ENCODE measurements at places on chromosomes 11 and 22.

GRCh38 chr22:42977569-42977968 lies 37.4 kb downstream of the PACSIN2 start:
- DNase-seq = no peak

DNA sequence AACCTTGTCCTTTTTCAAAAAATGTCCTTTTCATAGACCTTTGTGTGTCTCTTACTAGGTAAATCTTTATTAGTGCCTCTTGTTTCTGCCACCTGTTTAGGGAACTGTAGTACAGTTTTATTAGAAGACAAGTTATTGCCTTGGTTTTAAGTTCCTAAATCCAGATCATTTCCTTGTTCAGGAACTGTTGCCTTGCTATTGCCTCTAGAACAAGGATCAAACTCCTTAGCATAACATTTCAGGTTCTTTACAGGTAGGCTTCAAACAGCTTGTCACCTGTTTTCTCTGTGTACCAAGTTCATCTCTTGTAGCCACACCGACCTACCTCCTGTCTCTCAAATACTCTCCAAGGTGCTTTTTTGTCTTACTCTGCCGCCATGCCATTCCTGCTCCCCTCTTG lies 75.2 kb downstream of the MTMR3 start:
- DNase-seq = no peak

DNA sequence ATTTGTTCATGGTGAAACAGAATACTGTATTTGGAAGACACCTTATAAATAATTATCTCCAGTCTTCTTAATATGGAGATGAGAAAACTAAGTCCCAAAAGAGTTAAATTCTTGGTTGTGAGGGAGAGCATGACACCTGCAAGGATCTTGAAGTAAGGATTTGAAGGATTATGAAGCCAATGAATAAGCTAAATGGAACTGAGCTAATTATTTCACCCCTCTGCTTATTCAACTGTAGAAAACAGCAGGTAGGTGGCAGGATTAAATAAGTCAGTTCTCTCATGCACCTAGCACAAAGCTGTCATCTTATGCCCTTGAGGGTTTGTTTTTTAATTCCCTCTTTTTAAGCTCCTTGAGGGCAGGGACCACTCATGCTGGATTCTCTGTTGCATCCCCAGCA lies 457.3 kb downstream of the ETS1 start:
- no peak for DNase-seq

DNA sequence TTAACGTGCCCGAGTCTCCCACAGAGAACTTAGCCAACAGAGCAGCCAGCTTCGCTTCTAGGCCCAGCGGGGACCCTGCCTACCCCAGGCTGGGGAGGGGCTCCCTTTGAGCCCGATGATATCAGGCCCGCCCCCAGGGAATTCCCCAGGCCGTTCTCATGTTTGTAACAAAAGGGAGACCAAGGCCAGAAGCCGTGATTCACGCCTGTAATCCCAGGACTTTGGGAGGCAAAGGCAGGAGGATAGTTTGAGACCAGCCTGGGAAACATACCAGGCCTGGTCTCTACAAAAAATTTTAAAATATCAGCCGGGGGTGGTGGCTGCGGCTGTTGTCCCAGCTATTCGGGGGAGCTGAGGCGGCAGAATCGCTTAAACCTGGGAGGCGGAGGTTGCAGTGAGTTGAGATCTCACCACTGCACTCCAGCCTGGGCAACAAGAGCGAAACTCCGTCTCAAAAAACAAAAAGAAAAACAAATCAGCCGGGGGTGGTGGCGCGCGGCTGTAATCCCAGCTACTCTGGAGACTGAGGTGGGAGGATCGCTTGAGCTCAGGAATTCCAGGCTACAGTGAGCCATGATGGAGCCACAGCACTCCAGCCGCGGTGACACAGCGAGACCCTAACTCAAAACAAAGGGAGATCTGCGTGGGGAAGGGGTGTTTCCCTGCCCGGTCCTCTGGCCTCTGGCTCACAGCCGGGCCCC lies 1.7 kb downstream of the DRD4 start:
- no peak for DNase-seq

DNA sequence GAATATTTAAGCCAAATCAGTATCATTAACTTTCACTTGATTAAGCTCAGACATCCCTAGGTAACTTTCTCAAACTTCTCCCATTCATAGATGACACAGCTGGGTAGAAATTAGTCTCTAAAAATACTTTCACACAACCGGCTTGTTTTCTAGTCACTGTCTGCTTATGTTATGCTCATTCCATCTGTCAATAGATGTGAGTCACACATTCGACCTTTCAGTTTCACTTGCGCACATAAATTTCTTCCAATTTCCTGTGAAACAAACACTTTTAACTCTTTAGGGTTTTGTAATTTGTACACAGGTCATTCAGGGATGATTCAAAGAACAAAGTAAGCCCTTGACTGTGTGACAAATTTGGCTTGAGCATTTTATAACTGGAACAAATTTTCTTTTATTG lies 723.0 kb downstream of the KCNA4 start:
- DNase-seq = no peak

GRCh38 chr22:17284888-17285287 lies 65.7 kb upstream of the ADA2 start:
- no peak for DNase-seq

GRCh38 chr11:113926273-113927197 lies 21.9 kb downstream of the HTR3B start:
- DNase-seq = no peak

DNA sequence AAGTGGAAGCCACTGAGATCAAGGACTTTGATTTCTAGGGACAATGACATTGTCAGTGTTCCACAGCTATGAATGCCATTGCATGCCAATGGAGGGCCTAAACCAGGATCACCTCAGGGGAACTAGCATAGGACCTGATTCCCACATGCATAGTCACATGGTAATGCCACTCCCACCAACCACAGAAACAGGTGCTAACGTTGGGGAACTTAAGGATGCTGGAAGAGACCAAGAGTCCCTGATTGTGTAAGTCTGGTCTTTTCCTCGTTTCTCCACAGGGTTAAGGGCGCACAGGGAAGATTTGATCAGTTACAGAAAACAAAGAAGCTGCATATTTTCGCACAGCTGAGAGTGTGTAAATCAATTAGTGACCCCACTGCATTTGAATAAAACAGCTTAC lies 59.4 kb upstream of the CD44 start:
- DNase-seq = no peak

DNA sequence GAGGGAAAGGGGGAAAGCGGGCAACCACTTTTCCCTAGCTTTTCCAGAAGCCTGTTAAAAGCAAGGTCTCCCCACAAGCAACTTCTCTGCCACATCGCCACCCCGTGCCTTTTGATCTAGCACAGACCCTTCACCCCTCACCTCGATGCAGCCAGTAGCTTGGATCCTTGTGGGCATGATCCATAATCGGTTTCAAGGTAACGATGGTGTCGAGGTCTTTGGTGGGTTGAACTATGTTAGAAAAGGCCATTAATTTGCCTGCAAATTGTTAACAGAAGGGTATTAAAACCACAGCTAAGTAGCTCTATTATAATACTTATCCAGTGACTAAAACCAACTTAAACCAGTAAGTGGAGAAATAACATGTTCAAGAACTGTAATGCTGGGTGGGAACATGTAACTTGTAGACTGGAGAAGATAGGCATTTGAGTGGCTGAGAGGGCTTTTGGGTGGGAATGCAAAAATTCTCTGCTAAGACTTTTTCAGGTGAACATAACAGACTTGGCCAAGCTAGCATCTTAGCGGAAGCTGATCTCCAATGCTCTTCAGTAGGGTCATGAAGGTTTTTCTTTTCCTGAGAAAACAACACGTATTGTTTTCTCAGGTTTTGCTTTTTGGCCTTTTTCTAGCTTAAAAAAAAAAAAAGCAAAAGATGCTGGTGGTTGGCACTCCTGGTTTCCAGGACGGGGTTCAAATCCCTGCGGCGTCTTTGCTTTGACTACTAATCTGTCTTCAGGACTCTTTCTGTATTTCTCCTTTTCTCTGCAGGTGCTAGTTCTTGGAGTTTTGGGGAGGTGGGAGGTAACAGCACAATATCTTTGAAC lies 6.8 kb downstream of the MALAT1 start:
- DNase-seq = no peak

DNA sequence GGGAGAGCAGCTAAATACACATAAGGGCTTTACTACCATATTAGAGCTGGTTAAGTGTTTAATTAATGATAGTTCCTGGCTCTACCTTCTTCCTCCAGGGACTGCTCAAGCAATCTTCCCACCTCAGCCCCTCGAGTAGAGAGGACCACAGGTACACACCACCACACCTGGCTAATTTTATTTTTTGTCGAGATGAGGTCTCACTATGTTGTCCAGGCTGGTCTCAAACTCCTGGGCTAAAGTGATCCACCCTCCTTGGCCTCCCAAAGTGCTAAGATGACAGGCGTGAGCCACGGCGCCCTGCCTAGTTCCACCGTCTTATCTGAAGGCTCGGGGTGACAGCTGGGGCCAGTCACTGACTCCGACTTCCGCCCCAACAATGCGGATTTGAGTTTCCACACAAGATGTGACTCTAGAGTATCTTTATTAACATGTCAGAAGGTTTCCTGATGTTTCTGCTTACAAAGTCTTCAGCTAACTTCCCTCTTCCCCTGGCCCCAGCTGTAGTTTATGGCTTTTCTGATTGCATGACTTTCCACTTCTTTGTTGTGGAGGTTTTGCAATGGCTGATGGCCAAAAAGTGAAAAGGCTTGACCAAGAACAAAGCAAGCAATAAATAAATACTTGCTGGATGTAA lies 16.8 kb downstream of the TPST2 start:
- DNase-seq = no peak

DNA sequence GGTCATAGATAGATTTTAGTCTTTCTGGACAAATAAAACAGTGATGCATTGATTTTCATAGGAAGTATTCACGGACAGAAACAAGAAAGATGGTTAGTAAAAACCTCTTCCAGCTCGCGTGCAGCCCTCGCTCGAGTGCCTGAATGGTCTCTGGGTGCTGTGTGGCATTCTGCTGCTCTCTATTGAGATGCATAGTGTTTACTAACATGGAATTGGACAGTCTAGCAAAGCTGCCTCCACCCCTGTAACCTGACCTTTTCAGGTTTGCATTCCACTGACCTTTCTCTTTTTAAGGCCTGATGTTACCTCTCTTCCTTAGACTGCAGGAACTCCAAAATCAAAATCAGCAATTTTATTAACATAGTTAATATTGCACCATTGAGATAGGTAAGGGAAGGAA lies 643.4 kb downstream of the JRKL start:
- no peak for DNase-seq

DNA sequence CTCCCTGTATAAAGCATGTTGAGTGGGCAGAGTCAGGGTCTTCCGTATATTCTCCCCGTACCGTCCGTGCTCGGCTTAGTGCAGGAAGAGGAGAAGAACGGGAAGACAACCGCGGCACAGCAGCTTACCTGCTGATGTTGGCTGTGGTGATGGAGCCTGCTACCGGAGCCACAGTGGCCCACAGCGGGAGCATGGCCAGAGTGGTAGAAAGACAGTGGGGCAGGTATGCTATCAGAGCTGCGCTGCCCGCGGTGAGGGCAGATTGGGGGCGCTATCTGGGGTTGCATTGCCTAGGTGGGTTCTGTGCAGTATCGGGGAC lies 120.7 kb upstream of the VPREB1 start:
- no peak for DNase-seq

- DNase-seq = no peak
These were observed 25.6 kb downstream of the TBX1 start for GRCh38 chr22:19786264-19786585.

DNA sequence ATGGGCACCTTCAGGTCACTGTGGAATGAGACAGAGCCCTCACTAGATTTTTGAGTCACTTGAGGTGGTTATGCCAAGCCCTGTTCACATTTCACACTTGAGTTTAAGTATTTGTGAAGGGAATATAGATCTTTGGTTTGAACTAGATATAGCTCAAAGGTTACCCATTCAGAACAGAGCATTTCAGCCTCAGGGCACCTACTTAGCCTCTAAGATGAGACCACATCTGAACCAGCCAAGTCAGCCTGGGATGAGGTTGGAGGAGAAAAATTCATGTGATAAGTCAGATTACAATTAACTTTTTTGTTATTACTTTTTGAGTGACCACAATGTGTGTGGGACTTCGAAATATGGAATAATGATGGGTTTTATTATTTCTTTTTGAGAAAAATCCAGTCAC lies 127.8 kb downstream of the TEAD1 start:
- DNase-seq = no peak

GRCh38 chr11:16603890-16604793 lies 134.3 kb upstream of the C11orf58 start:
- DNase-seq = no peak

DNA sequence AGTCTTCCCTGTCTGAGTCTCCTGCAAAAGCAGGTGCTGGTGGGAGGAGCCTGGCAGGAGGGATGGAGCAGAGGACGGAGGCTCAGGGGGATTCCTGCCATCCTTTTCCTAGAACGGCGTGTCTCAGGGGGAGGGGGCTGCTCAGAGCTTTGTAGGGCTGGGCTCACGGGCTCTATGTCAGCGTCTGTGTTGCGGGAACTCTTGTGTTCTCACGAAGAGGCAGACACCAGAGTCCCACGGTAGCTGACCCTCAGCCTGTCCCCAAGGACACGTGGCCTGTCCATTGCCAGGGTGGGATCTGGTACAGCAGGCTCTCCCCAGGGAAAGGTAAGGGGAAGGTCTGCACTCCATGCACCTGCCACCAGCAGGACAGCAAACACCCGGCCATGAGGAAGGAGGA lies 1505.2 kb downstream of the TBC1D22A start:
- DNase-seq = no peak

- no peak for DNase-seq
These were observed 584.3 kb downstream of the BRD1 start for GRCh38 chr22:49243335-49243734.

DNA sequence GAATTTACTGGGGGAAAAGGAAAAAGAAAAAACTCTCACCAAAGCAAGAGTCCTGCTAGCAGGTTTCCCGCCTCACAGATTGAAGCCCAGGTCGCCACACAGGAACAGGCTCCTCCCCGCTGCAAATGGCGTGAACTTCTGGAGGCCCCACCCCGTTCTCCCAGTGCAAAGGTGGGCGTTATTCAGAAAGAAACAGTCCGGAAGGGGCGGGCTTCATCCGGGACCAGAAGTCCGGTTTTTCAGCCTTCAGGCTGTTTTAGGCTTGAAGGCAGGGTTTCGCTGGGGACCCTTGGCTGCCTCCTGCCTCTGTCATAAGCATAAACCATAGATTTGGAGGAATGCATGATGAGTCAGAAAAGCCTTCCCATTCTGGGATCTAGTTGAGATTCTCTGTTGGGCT lies 148.3 kb upstream of the POU2AF2 start:
- DNase-seq = no peak

GRCh38 chr11:36376888-36377758 lies 81.0 kb downstream of the PRR5L start:
- no peak for DNase-seq

GRCh38 chr11:2108675-2109491 lies 30.3 kb downstream of the IGF2 start:
- no peak for DNase-seq

Data from stimulated activated CD4-positive, alpha-beta T cell treated with anti-CD3 and anti-CD28 coated beads, Interleukin-1b, Interleukin-23, amount 100 ng/mL, for 24 hours (primary cell).